SIG-M5 (cell line): ENCODE measurements at places on chromosomes 7 and 10.

GRCh38 chr10:46052057-46052790 is 6.2 kb upstream of the MSMB start:
- DNase-seq: no peak

DNA sequence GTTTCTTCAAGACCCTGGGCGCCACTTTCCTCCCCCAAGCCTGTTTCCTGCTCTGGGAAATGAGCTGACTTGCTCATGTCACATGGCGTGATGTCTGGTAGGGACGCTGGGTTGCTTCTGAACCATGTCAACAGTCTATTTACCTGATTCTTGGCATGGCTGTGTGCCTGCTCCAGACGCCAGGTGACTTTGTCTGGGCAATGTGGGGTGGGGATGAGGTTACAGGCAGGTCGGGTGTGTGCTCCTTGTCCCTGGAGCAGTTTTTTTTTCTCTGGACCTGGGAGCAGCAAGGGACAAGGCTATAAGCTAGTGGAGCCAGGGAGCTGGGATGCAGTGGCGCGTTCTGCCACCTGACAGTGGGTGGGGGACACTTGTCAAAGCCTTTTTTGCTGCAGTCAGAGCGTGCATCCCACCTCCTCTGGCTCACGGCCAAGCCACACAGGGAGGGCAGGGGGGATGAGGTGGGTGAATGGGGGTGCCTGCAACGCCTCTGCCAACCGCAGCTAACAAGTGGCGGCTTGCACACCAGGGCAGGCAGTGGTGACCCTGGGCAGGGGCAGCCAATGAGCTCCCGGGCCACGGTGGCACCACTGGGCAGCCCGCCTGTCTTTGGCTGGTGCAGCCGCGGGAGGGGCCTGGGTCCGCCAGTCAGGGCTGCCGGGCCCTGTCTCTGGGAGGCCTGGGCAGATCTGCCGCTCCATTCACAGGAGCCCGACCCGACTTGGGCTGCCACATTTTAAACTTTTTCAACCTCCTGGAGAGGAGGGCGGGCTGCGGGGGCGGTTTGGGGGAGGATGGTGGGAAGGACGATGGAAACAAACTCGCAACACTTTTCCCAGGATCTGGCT is 22.9 kb downstream of the DNAJB12 start:
- peak; percentile 82 for DNase-seq

DNA sequence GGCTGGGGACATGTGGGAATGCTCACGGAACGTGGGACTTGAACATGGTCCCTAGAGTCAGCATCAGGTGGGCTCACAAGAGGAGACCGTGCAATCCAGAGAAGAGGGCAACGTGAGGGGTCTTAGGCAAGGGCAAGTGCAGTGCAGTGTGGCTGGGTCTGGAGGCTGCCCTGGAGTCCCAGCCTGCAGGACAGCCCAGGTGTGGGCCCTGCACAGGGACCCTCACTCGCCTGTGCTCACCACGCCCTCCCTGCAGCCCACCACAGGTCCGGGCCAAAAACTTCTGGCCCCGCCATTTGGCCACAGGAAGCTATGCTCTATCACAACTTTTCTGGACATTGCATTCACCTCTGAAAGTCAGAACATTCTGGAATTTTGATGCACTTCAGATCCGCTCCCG is 133.5 kb downstream of the PAXIP1 start:
- DNase-seq: no peak

GRCh38 chr7:80839855-80840254 is 79.0 kb downstream of the SEMA3C start:
- DNase-seq: no peak

DNA sequence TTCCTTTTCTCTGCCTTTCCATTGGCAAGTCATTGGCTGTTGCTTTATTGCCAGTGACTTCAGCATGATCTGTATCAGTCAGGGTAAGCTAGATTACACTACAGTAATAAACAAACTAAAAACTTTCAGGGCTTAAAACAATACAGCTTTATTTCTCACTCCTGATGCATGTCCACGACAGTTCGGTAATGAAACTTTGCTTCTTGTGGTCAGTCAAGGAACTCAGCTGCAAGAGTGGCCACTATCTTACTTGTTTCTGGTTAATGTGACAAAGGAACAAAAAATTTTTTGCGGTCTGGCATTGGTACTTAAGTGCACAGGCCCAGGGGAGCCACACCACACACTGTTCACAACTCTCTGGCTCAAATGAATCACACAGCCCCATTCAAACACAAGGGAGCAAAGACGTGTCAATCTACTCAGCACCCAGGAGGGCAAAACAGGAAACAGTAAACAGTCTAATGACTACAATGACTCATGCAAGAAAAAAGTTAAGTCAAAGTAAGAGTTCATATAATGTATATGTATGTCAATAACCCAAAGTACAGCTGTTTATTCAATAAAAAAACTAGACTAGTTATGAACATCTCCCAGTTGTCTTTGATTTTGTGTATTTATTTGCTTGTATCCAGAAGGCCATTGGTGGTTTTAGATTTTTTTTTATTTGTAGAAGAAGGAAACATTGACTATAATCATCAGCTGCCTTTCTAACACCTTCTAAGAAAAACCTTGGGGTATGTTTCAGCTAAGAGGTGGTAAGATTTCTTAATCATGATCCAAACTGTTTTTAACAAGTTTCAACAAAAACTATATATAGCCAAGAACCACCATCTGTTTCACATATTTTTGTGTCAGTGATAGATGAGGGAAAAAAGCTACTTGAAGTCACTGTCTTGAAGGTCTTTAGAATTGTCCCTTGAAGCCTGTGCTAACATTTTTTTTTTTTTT is 134.4 kb upstream of the FAM3C start:
- no peak for DNase-seq

DNA sequence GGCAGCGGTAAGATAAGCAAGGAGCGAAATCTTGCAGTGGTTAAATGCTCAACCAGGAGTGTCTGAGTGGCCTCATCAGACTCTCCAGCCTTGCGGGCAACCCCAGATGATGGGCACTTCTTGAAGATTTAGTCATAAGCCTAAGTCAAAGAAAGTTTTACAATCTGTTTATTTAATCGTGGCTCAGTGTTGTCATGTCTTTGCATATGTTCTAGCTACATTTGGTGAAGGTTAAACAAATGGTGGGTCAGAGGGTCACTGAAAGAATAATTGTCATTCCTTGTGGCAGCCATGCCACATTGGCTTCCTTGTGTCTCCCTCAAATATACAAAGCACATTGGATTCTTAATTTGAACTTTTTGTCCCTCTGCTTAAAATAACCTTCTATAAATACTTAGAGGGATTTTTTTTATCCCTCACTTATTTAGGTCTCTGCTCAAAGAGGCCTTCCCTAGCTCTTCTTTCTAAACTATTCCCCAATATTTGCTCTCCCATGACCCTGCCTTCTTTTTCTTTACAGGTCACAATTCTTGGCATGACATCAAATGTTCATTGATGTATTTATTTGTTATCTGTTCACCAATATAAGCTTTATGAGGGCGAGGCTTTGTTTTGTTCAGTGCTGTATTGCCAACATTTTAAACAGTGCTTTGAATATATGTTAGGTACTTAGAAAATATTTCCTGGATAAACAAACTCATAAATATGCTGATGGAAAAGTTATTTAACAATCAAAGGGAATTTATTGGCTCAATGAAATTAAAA is 68.7 kb downstream of the NEUROD6 start:
- no peak for DNase-seq

- DNase-seq: no peak
These were observed 168.2 kb downstream of the NRF1 start for GRCh38 chr7:129779602-129780256.

- no peak for DNase-seq
These were observed 8.9 kb downstream of the ANKMY2 start for GRCh38 chr7:16636555-16637101.

GRCh38 chr7:28732071-28732869 is 225.9 kb downstream of the TRIL start:
- DNase-seq: no peak
